ENCODE measurements at places on chromosomes 4 and X.

- DNase-seq = no peak
Observed at GRCh38 chr4:2302387-2303119, 40.6 kb upstream of the MXD4 start.

DNA sequence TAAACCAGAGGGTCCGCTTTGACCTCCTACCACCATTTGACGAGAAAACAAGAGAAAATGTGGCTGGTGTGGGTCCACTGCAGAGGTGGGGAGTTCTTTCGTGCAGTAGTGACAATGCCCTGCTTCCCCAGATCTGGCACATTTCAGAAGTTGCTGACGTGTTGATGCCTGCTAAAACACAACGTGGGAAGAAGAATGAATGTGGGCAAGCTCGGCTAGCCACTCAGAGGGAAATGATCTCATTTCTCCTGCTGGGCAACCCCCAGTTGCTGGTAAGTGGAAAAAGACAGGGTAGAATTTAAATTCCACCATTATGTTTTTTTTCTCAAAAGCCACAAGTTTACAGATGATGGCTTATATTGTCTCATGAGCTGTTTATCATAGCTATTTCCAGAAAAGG is 77.9 kb downstream of the LUZP4 start:
- no peak for DNase-seq

DNA sequence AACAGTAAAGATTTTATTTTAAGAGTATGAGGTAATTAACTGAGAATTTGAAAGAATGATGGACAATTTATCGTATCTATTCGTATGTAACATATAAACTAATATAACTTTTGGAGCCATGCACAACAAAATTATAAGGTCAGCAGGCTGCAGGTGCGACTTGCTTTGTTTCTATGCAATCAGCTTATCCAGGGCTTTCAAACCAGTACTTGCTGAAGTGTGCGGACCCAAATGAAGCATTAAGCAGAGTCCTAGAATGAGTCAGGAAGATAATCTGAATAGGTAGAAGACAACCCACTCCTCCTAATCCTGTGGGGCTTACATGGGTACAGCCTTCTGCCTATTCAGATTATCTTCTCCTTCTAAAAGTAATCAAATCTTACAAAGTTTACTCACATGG is 2.1 kb downstream of the NSD2 start:
- DNase-seq = no peak

DNA sequence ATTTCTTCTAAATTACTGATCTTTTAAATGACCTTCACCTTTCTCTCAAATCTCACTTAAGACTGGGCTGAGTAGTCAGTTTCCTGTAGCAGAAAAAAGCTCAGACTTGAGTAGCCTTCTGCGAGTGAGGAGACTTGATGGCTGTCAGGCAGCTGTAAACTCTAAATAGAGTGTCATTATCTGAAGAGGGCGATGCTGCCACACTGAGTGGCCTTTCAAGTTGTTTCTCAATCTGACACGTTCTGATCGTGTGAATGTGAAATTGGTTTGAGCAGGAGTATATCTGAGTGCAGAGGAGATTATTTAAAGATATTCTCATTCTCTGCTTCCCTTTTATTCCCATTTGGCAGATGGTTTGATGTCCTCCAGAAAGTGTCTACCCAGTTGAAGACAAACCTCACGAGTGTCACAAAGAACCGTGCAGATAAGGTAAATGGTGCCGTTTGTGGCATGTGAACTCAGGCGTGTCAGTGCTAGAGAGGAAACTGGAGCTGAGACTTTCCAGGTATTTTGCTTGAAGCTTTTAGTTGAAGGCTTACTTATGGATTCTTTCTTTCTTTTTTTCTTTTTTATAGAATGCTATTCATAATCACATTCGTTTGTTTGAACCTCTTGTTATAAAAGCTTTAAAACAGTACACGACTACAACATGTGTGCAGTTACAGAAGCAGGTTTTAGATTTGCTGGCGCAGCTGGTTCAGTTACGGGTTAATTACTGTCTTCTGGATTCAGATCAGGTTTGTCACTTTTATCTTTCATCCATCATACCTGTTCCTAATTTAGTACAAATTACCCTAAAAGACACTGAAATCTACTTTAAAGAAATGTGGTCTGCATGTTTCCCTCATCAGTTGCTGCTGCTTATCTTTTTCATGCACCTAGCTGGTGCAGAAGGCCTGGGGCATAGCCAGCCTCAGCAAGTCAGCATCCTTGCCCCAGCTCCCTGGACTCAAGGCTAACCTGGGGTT is 74.3 kb upstream of the MSANTD1 start:
- no peak for DNase-seq

- DNase-seq = no peak
Observed at GRCh38 chr4:25386926-25387325, 9.9 kb downstream of the ANAPC4 start.

DNA sequence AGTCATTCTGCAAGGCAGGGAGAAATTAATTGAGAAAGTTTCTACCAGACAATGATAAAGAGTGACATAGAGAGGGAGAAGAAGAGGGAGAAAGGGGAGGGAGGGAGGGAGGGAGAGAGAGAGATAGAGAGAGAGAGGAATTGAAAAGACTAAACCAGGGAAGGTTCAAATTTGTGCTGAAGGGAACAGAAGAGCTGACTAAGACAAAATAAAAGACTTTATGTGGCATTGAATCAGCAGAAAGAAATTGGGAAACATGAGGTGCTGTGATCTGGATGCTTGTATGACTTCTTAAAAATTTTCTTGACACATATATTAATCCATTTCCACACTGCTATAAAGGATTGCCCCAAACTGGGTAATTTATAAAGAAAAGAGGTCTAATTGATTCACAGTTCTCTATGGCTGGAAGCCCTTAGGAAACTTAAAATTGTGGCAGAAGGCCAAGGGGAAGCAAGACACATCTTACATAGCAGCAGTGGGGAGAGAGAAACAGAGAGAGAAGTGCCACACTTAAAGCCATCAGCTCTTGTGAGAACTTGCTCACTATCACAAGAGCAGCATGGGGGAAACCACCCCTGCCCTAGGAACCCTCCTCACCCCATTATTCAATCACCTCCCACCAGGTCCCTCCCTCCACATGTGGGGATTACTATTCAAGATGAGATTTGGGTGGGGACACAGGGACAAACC is 13.5 kb upstream of the CXCL6 start:
- no peak for DNase-seq

DNA sequence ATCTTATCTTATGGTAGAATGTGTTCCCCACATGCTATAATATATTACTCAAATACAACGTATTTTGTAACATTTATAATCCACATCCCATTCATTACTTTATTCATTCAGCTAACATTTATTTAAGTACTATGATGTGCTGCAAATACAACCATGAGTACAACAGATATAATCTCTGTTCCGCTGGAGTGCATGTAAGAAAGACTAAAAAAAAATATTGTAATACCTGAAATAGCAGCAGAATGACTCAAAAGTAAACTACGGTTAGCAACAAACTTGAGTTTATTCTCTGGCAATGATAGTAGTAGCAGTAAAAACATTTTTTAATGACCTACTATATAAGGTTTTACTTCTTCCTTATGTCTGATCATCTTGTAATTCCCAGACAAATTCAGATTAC is 1776.3 kb downstream of the STIM2 start:
- DNase-seq = no peak

DNA sequence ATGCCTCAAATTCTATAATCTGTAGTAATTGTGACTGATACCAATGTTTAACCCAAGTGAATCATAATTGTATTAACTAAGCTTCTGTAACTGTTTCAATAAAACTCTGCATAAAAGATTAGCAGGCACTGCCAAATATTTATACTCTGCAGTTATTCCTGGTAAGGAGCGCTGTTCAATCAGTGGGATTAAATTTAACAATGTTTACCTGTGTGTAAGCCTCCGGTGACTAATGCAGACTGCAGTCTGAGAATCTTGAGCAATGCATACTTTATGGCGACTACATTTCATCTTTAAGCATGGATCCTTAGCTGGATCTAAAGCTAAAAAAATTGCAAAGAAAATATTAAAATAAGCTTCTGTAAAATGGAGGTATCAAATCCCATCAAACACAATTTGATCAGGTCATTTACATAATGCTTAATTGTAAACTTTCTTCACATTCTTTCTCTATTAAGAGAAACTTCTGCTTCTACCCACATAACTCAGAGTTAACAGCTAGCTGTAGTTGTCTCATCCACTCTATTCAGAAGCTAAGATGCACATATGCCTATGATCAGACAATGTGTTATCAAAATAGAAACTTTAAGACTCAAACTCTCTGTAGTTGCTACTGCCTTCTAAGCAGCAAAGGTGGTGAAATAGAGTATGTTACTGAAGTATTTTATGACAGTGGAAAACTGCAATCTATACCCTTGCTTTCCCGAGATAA is 234.0 kb downstream of the SPOCK3 start:
- DNase-seq = no peak

- DNase-seq = no peak
Observed at GRCh38 chrX:71304561-71304960, 3.0 kb downstream of the ITGB1BP2 start.

GRCh38 chr4:147704846-147705245 is 20.9 kb upstream of the PRMT9 start:
- no peak for DNase-seq

GRCh38 chr4:26104056-26104685 is 190.2 kb downstream of the SMIM20 start:
- no peak for DNase-seq

DNA sequence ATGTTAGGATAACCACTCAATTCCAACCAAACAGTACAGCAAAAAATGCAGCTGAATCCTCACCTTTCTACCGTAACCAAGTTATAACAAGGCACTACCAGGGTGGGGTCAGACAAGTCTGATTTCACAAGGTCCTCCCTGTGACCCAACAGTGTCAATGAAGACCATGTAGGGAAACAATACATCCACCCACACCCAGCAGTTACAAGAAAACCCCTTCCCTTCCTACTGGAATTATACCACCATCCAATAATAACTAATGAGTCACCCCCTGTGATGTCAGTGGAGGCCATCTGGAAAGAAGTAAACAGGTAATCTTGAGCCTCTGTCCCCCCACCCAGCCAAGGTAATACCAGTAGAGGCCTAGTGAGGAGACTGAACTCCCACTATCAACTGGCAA is 117.6 kb downstream of the FGF16 start:
- DNase-seq = no peak

- DNase-seq = no peak
Observed at GRCh38 chr4:158778156-158778711, 9.4 kb downstream of the FNIP2 start.

GRCh38 chr4:72031868-72032608 is at the start of gene NPFFR2:
Gene NPFFR2, plus strand, starts transcription at chr4:72032000. Its CDS starts 96,592 bp downstream, at chr4:72128592.
- no peak for DNase-seq

DNA sequence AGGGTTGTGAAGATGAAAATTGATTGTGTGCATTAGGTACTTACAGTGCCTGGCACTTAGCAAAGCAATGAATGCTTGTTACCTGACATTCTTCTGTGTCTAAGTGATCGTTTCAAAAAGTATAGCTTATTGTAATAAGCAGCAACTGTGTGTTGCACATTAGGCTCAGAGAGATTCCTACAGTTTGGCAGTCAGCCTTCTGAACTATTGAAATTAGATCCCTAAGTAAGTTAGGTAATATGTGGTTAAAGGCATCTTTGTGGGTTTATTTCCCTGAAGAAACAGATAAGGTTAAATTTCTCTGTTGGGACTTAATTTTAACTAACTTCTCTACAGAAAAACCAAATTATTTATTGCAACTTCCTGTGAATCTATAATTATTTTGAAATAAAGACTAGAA is 93.4 kb downstream of the REPS2 start:
- DNase-seq = no peak

DNA sequence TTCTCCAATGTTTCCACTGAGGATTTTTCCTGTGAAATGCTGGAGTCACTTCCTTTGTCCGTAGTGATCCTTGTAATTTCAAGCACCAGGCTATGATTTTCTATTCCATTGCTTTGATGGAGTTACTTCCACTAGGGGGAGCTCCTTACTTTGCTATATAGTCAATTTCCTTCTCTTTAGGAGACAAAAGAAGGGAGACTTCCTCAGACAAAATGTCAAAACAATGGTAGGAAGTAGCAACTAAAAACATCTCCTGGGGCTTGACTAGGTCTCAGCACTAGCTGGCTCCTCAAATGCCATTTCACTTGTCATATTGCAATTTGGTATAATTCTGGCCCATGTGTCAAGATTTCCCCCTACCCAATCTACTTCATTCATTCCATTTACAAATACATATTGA is 24.1 kb downstream of the ZCCHC12 start:
- DNase-seq = no peak

- no peak for DNase-seq
Observed at GRCh38 chr4:84767168-84767567, 184.2 kb downstream of the CDS1 start.

DNA sequence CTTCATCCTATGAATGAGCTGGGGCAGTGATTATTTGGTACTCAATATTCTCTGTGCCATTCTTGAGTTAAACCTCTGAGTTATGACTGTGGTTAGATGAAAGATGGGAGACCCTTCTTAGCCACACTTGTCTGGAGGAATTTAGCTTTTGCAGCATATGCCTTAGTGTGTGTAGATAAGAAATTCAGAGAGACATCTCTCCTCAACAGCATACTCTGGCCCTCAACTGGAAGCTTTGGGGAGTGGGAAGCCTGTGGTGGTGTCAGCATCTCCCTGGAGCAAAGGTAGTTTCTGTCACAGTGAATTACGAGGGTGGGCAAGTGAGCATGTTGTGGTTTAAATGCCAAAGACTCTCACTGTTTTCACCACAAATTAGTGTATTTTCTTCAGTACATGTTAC is 58.7 kb downstream of the UGT2A3 start:
- DNase-seq = no peak

GRCh38 chrX:19193565-19193964 is 71.3 kb upstream of the ADGRG2 start:
- DNase-seq = no peak

DNA sequence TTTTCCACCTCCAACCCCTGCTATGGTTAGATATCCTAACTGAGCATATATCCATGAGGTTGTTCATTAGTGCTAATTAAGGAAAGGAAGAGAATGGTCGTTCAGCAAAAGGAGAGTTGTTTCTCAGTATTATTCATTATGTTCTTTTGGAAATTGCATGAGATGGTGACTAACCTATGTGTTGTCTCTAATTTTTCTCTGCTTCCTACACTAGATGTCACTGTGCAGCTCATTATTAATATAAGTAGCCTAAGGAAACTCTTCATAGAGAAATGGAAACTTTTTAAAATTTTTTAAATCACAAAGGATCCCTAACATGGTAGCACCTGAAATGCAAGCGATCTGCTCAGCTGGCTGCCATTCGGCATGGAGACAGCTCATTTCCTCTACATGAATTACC is 67.7 kb upstream of the FAM9A start:
- DNase-seq = no peak

- DNase-seq = no peak
Observed at GRCh38 chr4:89416960-89417359, 109.4 kb upstream of the GPRIN3 start.

GRCh38 chr4:13349096-13349495 is 135.0 kb downstream of the RAB28 start:
- DNase-seq = no peak

DNA sequence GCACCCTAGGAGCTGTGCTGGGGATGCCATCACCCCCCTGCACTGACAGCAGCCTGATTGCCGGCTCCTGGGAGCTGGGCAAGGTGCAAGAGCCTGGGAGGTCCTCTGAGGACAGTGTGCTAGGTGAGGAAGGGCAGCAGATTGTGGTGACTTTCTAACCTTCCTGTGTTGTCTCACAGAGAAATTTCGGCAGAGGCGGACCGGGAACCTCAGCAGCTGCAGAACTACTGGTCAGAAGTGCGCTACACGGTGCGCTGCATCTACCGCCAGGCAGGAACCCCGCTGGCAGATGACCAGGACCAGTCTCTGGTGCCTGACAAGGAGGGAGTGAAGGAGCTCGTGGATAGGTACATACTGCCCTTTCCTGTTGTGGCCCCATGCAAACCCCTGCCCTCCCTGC is 89.8 kb downstream of the FAM193A start:
- no peak for DNase-seq

GRCh38 chrX:111005166-111005565 is 90.8 kb upstream of the PAK3 start:
- no peak for DNase-seq
